ENCODE measurements at places on chromosomes 7 and 10.
A peak's percentile ranks its signal among the peaks of the same experiment; 100 is the strongest.

- DNase-seq, result no peak
Measured at GRCh38 chr10:109723305-109723704, 200.0 kb downstream of the XPNPEP1 start.

DNA sequence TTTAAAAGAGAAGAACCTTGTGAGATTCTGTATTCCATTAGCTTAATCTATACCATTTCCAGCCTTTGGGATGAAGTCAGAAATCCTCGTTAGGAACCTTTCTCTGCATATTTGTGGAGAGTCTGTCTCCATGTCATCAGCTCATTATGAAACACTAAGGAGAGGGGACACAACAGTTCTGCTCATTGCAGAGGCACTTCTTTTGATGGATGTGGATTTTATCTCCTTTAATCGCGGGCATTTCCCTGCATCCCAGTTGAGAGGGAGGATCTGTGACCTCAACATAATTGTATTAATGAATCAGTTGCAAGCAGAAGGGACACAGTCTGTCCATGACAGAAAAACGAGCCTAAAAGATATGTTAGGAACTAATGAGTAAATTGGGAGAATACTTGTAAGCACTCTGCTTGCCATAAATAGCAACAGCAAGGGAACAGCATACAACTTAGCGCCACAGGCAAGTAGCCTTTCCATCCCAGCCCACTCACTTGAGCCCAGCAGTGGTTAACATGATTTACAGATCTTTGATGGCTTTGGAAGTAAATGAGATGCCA, 37.9 kb downstream of the SORCS1 start:
- peak; percentile 73 for DNase-seq

DNA sequence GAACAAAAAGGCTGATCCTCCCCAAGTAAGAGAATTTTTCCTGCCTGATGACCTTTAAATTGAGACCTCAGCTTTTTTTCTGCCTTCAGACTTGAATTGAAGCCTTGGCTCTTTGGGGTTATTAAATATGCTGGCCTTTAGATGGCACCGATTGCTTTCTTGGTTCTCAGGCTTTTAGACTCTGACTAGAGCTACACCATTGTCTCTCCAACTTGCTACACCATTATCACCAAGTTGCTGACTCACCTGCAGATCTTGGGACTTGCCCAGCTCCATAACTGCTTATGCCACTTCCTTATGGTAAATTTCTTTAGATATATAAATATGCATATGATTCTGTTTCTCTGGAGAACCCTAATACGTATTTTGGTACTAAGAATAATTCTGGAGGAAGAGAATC, 3.1 kb upstream of the ABCA13 start:
- no peak for DNase-seq

DNA sequence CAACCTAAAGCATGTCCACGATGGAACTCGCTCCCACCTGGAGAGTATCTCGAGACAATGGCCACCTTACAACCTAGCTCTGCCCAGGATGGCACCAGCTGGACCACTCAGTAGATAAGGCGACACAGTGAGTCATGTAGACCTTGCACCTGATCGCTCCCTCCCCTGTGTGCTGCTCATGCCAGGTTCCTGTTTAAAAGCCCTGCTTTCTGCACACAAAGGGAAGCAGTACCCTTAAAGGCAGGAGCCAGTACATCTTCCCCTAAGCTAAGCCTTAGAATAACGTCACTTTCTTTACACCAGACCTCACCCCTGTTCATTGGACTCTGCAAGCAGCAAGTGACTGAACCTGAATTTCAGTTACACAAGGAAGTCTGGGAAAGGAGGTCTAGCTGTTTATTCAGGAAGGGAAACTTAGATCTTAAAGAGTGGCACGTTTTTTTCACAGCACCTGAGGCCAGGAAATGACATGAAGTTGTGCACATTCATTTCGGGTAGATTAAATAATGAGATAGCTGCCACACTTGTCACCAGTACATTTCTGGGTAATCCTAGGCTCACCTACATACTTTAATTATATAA, 117.9 kb downstream of the MTPAP start:
- no peak for DNase-seq

DNA sequence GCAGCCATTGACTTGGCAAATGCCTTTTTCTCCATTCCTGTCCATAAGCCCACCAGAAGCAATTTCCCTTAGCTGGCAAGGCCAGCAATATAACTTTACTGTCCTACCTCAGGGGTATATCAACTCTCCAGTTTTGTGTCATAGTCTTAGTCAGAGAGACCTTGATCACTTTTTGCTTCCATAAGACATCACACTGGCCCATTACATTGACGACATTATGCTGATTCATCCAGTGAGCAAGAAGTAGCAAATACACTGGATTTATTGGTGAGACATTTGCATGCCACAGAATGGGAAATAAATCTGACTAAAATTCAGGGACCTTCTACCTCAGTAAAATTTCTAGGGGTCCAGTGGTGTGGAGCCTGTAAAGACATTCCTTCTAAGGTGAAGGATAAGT, 649.7 kb upstream of the ANKRD30A start:
- DNase-seq, result no peak

DNA sequence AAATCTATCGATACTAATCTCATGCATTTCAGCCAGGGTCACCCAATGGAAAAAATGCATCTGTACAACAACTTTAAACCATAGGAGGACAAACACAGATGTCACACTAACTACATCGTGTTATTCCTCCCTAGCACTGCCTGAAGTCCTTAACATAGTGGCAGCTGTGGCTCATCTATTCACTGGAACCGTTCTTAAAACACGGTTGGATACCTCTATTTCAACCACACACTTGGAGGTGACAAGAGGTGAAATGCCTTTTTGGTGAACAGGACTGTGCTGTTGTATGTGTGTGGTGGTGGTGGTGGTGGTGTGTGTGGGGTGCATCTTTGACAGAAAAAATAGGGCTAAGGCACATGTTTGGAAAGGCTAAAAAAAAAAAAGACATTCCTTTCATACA, 93.1 kb downstream of the NRP1 start:
- DNase-seq, result no peak

DNA sequence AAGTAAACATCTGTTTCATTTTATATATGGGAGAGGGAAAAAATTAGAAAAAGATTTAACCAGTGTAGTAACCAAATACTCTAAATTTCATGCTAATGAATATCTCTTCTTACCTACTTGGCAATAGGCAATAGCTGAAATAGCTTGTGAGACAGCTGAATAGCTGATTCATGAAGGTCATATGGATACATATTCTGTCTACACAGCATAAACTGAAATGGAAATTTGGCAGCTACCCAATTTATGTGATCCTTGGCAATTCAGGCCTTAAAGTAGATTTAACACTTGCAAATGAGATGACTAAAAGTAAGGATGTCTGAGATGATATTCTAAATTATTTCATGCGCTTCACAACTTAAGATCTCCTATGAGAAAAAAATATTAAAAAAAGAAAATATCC, 261.2 kb upstream of the SEMA3A start:
- DNase-seq, result no peak

GRCh38 chr10:36624551-36625100, 500.8 kb upstream of the ANKRD30A start:
- no peak for DNase-seq

DNA sequence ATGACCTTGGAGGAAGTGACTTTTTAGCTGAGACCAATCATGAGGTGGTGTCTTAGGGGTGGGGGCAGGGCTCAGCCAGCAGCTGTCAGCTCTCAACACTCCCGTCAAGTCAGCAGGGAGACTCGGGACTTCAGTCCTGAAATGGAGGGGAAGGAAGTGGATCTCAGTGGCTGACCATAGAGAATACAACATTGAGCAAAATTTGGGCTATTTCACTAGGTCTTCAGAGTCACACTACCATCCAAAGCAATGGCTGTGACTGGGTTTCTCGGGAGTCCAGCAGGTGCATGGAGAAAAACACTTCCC, 16.8 kb upstream of the GIMAP6 start:
- no peak for DNase-seq

DNA sequence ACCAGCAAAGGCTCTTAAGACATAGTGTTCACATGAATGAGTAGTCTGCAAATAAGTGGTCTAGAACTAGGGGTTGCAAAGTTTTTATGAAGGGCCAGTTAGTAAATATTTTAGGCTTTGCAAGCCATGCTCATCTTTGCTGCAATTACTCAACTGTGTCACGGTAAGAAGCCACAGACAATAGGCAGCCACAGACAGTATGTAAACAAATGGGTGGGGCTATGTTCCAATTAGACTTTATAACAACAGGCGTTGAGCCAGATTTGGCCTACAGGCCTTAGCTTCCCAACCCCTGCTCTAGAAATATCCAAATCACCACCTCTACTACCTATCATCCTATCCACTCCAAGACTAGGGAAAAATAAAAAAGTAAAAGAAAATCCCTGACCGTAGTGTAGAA, 9.2 kb downstream of the IKZF5 start:
- DNase-seq, result no peak

- no peak for DNase-seq
Measured at GRCh38 chr10:46040004-46040403, 6.1 kb downstream of the MSMB start.

- no peak for DNase-seq
Measured at GRCh38 chr10:48552946-48553564, 51.8 kb downstream of the ARHGAP22 start.

GRCh38 chr7:77740257-77740656, 44.0 kb downstream of the RSBN1L start:
- no peak for DNase-seq

GRCh38 chr7:55134359-55134725, 115.5 kb downstream of the EGFR start:
- DNase-seq, result no peak

DNA sequence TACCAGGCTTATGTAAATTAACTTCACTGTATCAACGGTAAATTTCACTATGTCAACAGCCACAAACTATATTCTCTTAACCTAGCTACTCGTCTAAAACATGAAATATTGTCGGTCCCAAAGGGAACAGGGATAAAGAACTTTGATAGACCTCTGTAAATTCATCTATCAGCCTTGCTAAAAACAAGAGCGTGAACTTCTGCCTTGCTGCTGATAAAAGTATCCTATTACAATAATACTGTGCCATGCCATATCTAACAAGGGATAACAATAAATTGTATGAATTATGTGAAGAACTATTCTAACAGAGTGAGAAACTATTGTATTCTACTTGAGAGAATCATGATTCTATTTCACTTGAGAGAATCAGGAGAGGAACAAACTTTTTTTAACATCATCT, 117.2 kb downstream of the CNOT4 start:
- DNase-seq, result no peak

- DNase-seq, result no peak
Measured at GRCh38 chr10:72007246-72007892, 43.2 kb downstream of the CHST3 start.

GRCh38 chr10:3239920-3240894, 67.6 kb upstream of the PITRM1 start:
- no peak for DNase-seq
